ENCODE measurements at places on chromosomes 7 and 10.
A peak's percentile ranks its signal among the peaks of the same experiment; 100 is the strongest.

GRCh38 chr7:142362349-142362748, 104.5 kb upstream of the PRSS58 start:
- DNase-seq = no peak

DNA sequence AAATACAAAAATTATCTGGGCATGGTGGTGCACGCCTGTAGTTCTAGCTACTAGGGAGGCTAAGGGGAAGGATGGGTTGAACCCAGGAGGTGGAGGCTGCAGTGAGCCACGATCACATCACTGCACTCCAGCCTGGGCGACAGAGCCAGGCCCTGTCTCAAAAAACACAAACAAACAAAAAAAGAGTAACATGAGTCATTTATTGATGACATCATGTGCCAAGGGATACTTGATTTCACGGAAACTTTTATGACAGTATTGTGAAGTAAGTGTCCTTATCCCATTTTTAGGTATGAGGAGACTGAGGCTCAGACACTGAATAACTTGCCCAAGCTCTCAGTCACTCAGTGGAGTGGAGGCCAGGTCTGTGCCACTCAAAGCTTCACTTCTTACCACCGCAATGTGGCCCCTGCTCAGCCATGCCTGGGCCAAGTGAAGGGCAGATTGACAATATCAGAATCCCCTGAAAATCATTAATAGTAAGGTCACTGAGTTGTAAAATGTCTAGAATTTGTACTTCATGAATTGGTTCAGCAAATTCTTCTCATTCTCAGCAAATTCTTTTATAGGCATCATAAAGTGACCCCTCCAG, 36.5 kb downstream of the EMX2 start:
- DNase-seq = no peak

GRCh38 chr7:8325067-8325466, 63.1 kb upstream of the ICA1 start:
- no peak for DNase-seq

DNA sequence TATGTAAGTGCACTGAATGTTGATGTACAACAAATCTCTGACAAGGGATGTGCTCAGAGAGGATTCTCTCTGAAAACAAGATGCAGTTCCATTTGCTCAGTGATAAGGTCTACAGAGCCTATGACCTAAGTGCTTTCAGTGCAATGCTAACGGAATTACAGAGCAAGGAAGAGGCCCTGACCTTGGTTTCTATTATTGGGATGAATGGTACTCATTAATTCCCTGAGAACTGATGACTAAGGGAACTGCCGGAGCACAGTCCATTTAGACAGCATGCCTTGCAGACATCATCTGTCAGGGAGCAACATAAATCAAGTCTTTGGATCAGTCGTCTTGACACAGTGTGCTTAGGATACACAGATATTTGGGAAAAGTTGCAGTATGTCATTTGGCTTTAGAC, 340.8 kb downstream of the PHTF2 start:
- DNase-seq = no peak

- DNase-seq = no peak
Observed at GRCh38 chr10:34186745-34187144, 628.4 kb downstream of the PARD3 start.

GRCh38 chr10:23199768-23200511, 7.8 kb downstream of the PTF1A start:
- no peak for DNase-seq

GRCh38 chr10:97034301-97034700, 151.5 kb downstream of the SLIT1 start:
- DNase-seq = no peak

DNA sequence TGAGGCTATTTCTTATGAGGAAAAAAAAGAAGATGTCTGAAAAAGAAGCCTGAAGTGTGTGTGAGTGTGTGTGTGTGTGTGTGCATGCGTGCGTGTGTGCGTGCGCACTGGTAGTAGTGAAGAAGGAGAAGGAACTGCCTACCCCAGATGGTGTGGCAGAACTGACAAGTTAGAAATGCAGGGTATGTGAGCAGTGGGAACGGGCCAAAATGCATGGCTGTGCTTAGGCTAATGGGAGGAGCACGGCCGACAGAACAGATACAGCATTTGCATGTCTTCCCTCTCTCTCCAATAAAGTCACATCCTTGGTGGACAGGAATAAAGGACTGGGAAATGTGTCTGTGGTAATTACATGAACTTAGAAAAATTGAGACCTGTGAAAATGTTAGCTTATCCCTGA, 94.3 kb downstream of the IDE start:
- no peak for DNase-seq

DNA sequence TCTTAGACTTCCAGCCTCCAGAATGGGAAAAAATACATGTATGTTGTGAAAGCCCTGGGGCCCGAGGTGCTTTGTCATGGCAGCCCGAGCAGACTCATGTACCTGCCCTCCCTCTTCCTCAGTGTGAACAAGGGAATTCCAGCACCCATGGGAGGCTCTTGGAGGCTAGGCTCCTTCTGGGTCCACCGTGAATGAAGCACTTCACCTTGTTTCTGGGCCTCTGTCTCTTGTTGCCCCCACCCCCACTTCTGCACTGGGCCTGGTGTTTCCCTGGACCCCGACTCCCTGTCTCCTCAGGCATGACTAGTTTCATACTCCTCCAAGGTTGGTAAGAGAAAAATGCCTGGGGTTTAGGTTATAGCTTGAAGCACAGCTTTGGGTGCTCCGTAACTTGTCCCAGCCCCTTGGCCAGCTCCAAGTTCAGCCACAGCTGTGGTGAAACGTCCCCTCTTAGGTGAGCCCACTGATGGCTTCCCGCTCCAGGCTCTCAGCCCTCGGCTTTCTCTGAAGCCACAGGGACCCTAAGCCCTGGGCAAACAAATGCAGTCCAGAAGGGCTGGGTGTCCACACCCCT, 30.2 kb upstream of the ARHGAP22 start:
- DNase-seq = no peak

GRCh38 chr10:22988581-22989360, 60.9 kb downstream of the ARMC3 start:
- peak; percentile 69 for DNase-seq

GRCh38 chr10:31509989-31510388, 191.0 kb downstream of the ZEB1 start:
- no peak for DNase-seq

- no peak for DNase-seq
Observed at GRCh38 chr7:15764010-15764409, 77.5 kb upstream of the MEOX2 start.

GRCh38 chr7:84389242-84389641, 194.7 kb upstream of the SEMA3A start:
- DNase-seq = no peak

- no peak for DNase-seq
Observed at GRCh38 chr7:92636018-92636560, 45.9 kb upstream of the FAM133B start.

- DNase-seq = peak; percentile 25
Observed at GRCh38 chr7:4738711-4739527, 36.5 kb upstream of the AP5Z1 start.

DNA sequence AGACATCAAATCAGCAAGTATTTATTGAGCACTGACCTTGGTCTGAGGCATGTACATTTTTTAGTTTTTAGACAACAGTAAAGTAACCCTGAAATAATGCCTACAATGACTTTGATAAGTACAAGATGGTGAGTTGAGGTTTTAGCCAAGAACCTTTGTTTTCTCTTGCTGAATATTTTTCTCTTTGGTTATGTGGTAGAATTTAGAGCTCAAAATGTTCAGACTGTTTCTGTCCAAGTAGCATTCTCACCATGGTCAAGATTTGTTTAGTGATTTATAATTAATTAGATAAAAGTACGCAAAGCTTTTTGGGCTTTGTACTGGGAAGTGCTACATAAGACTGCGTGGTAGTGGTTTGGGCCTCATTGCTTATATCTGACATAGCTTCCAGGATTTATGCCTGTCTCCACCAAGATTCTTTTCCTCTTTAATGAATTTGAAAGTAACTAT, 102.4 kb downstream of the KAT6B start:
- no peak for DNase-seq

- no peak for DNase-seq
Observed at GRCh38 chr10:71343392-71343773, 24.3 kb downstream of the SLC29A3 start.

DNA sequence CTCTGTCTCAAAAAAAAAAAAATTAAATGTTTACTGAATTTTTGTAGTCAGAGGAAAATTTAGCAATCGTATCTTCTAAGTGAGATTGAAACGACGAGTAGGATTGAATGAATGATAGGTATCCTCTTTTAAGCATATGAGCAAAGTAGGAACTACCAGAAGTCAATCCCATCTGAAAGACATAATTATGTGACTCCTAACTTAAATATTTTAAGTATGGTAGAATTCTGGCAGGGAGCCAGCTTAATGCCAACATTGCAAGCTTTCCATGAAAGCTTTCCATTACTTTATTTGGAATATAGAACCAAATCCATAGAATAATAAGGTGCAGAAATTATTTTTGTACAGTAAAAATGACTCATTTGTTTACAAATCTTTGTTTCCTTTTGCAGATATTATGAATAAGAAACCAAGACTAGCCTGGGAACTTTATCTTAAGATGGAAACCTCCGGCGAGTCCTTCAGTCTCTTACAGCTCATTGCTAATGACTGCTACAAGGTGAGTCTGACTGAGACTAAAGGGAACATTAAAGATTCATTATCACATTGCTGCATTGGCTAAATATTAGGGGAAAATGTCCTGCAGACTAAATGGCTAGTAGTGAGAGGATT, 50.2 kb upstream of the UBN2 start:
- DNase-seq = no peak

DNA sequence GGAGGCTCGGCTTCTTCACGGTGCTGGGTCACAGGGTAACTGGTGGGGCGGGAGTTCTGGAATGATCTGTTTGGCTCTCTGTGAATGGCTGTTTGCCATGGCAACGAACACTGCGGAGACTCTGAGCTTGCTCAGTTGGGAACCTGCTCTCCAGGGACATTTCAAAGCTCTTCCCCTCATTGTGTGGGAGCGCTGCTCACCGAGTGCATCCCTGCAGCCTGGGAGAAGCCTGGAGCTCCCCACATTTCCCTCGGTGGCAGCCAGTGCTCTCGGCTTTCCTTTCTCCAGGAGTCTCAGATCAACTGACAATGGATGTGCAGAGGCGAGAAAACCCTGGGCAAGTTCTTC, 57.6 kb upstream of the CACUL1 start:
- DNase-seq = peak; percentile 10

DNA sequence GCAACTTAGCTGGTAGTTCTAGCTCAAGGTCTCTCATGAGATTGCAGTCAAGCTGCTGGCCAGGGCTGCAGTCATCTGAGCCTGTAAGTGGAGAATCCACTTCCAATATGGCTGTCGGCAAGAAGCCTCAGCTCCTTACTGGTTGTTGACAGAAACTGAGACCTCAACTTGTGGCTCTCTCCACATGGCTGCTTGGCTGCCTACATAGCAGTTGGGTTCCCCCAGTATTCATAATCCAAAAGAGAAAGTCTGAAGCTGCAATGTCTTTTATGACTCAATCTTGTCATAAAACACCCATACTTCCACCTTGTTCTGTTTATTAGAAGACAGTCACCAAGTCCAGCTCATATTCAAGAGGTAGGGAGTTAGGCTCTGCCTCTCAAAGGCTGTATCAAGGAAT, 334.9 kb upstream of the KMT2E start:
- no peak for DNase-seq

DNA sequence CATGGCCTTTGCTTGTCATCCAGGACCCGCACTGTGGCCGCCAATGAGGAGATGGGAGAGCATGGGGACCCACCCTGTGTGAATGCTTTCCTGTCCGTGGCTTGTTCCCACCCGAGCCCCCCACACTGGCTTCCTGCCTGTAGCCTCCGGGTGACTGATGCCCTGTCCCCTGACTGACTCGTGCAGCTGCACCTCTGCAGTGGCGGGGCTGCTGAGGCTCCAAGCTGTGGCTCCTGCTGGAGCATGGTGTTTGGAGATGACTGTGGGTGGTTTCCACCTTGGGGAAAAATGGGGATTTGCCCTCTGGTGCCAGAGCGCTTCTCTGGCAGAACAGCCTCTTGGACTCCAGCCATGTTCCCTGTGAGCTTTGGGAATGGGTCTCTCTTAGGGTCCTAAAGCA, 2.1 kb downstream of the CAMK1D start:
- DNase-seq = peak; percentile 23

DNA sequence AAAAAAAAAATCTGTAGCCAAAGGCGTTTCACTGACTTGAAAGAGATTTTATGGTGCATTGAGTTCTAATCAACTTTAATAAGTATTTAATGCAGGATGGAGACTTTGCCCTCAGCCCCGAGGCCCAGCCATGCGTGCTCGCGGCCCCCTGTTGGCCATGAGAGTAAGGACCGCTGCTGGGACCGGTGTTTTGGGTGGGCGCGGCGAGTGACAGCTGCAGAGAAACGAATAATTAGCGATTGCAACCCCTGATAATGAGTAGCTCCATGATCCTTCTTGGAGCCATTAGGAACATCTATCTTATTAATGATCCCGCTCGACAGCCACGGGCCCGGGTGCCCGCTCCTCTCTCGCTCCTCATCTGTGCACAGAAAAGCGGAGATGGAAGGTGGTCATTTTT, 347.4 kb downstream of the RPS24 start:
- peak; percentile 27 for DNase-seq

- no peak for DNase-seq
Observed at GRCh38 chr7:134785842-134786241, 6.4 kb downstream of the CALD1 start.

DNA sequence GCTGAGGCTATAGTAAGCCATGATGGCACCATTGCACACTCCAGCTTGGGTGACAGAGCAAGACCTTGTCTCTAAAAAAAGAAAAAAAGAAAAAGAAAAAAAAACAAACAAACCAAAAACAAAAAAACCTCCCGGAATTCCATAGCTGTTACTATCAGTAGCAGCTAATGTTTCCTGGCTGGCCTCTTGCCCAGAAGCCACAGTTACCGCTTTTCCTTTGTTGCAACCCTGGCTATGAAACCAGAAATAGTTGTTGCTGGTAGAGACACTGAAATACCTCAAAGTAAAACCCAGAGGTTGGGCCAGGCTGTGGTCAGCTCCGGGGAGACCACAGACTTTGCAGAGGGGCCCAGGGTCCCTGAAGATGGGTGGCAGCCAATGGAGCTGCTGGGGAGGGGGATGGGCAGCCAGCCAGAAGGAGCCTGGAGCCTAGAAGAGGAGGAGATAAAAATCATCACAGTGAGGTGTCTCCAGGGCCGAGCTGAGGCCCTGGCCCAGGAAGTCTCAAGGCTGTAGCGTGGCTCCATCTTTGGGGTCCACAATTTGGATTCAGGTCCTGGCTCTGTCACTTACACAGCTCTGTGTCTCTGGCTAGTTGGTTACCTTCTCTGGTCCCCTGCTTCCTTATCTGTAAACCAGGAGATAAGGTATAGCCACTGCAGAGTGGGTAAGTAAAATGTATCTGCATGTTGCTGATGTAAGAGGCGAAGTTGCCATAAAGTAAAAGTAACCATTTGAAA, 3.4 kb upstream of the CHST12 start:
- DNase-seq = no peak
